Stimulated activated CD4-positive, alpha-beta T cell treated with anti-CD3 and anti-CD28 coated beads, Interleukin-4, amount 100 ng/mL, for 1 hour (primary cell): ENCODE measurements at places on chromosomes 1 and 21.

DNA sequence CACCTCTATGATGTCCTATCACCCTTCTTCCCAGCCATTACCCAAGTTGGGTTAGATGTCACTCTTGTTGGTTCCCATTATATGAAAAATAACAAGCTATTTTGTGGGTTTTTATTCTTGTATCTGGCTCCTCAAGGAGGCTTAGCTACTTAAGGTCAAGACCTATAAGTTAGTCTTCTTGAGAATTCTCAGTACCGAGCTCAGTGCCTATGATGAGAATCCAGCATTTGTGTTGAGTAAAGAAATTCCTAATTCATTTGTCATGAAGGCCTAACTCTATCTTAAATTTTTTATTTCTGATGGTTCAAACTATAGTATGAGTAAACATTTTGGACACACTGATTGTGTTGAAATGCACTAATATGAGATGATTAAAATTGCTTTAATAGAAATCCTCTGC lies 15.9 kb downstream of the NUF2 start:
- DNase-seq = no peak

DNA sequence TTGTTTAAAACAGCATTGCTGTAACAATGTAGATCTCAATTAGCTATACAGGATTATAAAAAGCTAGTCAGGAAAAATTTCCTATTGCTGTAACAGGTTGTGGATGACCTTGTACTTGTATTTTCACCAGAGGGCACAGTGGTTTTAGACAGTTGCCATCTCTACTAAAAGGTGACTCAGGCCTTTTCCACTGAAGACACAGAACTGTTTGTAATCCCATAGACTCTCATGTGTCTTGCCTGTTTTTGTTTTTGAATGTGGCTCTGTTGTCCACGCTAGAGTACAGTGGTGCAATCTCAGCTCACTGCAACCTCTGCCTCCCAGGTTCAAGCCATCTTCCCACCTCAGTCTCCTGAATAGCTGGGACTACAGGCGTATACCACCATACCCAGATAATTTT lies 5.9 kb downstream of the MTFR1L start:
- DNase-seq = no peak

GRCh38 chr1:245310571-245311531 lies 156.1 kb downstream of the KIF26B start:
- no peak for DNase-seq

DNA sequence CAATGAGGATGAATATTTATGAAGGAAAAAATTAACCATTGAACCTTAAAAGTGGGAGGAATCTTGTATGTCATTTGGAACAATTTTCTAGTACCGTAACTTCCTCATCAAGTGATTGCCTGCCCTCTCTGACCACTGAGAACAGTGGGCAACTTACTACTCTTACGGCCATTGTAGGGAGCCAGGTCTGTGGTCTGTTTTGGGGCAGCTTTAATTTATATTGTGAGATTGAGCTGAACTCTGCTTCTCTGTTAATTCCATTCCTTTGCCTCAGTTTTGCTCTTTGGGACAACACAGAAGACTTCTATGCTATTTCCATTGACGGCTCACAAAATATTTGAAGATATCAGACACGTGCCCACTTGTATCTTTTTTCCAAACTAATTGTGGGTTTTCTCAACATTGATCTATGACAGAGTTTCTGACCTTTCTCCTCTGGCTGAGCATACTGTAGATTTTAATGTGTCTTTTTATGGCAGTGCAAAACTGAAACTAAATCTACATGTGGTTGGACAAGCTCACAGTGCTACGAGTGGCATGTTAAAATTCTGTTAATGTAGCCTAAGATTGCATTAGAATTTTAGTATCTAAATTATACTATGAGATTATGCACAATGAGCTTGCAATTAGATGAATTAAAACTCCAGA lies 27.8 kb upstream of the ZNF281 start:
- DNase-seq = no peak

DNA sequence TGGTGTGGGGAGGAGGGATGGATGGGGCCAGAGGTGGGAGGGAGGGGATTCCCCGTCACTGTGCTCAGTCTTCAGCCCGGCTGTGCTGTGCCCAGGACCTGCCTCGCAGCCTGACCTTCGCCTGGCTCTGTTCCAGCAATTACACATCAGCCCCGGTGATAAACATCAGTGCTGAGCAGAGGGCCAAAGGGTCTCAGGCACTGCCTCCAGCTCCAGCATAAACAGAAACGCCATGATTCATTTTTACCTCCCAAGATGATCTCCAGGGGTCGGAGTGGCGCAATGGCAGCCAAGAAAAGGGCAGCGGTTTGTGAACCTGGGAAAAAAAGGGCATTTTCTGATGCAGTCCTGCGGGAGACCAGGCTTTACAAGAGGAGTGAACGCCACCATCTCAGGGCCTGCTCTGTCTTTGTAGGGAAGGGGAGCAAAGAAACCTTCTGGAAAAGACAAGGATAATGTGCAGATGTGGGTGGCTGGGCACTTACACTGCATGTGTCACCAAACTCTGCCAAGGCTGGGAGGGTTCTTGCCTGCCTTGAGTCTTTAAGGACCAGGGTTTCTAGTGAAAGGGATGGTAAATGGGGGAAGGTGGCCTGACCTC lies 28.1 kb downstream of the SHISA4 start:
- no peak for DNase-seq

DNA sequence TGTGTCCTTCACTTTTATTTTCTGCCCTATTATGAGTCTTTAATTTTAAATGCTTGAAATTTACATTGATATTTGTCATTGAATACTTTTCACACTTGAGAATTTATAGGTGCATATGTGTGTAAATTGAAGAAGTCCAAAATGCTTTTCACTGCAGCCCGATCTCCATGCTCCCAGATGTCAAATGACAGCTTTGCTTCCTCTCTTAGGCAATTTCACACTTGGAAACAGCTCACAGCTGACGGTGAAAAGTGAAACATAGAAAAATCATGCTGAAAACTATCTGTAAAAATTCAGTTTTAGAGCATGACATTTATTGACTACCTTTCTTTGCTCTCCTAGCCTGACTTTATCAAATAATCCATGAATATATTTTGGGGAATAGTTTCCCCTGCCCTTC lies 196.0 kb downstream of the RPS6KC1 start:
- no peak for DNase-seq

DNA sequence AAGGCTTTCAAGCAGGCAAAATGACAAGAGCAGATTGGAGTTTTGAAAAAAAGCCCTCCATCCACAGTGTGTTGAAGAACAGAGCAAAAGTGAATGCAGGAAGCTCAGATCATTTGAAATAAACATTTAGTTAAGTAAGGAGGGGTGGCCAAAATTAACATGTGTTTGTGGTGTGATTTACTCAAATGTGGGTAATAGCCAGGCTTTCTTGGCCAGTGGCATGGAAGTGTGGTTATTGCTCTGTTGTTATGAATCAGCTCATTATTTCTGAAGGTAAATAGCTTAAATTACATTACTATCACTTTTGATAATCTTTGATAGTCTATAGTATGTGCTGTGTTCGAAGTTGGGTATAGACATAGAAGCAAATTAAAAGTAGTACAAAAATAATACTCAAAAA lies 485.9 kb downstream of the LMO4 start:
- DNase-seq = no peak

GRCh38 chr1:213531369-213532310 lies 456.1 kb upstream of the PROX1 start:
- DNase-seq = no peak

GRCh38 chr1:151199873-151200581 lies 1.7 kb downstream of the PIP5K1A start:
- peak; percentile 7 for DNase-seq

- no peak for DNase-seq
Observed at GRCh38 chr1:92854101-92854785, 22.4 kb downstream of the RPL5 start.

DNA sequence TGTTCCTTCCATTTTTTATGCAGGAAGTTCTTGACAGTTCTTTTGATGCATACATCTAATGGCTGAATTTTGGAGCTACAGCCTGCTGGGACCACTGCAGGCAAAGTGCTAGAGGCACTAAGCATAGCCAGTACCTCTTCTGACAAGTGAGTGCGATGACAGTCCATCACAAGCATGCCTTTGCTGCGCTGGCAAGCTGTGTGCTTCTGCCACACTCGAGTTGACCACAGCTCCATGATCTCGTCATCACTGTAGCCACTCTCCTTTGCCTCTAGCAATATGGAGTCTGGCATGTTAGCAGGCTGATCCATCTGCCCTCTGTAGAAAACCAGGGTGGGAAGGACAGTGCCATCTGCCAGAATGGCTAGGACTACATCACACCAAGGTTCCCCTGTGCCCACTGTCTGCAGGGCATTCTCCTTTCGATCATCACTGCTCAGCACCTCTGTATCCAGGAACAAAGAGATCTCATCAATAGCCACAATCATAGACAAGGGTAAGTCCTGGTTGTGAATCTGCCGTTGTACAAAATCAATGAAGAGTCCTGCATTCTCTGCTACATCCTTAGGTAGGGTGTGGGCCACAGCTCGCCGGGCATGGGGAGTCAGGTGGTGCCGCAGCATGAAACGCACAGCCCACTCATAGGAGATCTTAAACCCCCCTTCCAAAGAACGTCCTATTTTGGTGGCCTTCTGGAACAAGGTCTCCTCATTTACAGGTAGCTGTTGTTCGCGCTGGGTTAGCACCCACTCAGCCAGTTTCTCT lies 6.0 kb downstream of the PSMB4 start:
- no peak for DNase-seq

GRCh38 chr1:151156515-151156819 lies at the start of gene TNFAIP8L2:
Gene TNFAIP8L2, plus strand, starts transcription at chr1:151156649. Its CDS starts 2,049 bp downstream, at chr1:151158698.
- DNase-seq = peak; percentile 76

- no peak for DNase-seq
Observed at GRCh38 chr1:182855911-182856310, 16.8 kb downstream of the DHX9 start.

- no peak for DNase-seq
Observed at GRCh38 chr1:12415038-12415466, 185.2 kb downstream of the VPS13D start.

DNA sequence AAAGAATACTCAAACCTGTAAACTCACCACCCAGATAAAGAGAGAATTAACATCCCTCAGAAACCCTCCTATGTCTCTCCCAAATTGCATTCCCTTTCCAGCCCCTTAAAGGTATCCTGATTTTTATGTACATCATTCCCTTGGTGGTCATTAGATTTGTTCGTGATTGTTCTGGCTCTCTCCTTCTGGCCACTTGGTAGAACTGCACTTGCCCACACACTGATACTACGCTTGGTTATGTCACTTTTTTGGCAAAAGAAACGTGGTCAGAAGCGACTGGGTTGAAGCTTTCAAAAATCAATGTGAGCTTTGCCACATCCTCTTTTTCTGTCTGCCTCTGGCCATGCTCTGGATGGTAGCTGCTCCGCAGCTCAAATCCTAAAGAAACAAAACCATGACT lies 76.3 kb downstream of the KRTAP19-8 start:
- DNase-seq = no peak

- DNase-seq = no peak
Observed at GRCh38 chr1:22246755-22247480, 104.0 kb upstream of the WNT4 start.

GRCh38 chr1:95679262-95679661 lies 445.3 kb downstream of the RWDD3 start:
- DNase-seq = no peak

- no peak for DNase-seq
Observed at GRCh38 chr1:230158415-230159291, 91.6 kb downstream of the GALNT2 start.

GRCh38 chr1:203089001-203089650 lies 3.3 kb upstream of the MYOG start:
- DNase-seq = no peak

DNA sequence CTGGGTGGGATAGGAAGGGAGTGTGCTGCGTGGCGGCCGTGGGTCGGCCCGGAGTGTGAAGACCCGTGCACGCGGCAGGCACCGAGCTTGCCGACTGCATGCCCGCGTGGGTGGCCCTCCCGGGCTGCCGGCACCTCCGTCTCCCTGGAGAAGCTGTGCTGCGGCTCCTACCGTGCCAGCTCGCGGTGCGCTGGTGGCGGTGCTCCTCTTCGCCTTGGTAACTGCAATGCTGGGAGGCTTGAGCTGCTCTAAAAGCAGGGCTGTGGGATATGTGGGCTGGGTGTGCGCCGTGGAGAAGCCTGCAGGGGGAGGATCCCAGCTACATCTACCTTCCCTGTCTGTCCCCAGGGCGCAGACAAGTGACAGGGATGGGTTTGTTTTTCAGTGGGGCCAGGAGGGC lies 2.4 kb downstream of the GABRD start:
- no peak for DNase-seq

DNA sequence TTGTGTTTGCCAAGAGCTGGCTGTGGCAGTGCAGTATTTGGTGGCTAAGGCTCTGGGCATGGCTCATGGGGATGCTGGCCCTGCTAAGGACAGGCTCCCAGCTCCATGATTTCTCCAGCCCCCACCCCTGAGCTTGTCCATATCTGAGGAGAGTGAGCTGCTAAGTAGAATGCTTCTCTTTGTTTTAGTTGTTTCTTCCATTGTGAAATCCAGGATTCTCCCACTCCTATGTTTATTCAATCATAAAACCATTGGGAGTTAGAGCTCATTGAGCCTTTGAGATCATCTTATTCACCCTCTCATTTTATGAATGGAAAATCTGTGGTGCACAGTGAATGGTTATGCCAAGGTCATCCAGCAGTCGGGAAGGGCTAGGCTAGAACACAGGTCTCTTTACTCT lies 188.8 kb downstream of the TNR start:
- DNase-seq = no peak

- no peak for DNase-seq
Observed at GRCh38 chr1:20589331-20590278, 708 bp downstream of the CDA start.

GRCh38 chr1:161088587-161089110 lies 709 bp downstream of the NECTIN4 start:
- DNase-seq = no peak

GRCh38 chr1:78044796-78045562 lies 787 bp upstream of the GIPC2 start:
- DNase-seq = no peak

GRCh38 chr1:29809446-29810120 lies 573.3 kb downstream of the PTPRU start:
- no peak for DNase-seq

DNA sequence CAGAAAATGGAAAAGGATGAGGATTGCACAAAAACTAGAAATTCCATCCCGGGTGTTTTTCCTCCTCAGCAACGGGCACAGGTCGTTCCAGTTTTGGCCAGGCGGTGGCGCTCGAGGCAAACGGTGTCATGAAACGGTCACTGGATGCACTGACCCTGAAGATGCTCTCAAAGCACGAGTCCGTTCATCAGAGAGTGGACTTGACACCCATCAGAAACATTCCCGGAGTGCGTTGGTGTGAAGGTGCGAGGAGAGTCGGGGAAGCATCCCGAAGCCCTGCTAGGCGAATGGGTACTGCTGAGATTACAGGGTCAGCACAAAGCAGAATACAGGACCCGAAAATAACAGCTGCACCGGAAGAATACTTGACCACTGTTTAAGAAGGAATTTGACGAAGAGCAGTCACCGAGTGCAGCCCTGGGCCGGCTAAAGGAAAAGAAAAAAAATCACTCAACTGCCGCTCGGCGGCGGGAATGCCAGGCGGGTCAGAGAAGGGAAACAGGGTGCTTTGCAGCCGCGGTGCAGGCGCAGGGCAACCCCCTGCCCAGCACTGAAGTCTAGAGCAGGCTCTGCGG lies 71.7 kb upstream of the ETS2 start:
- peak; percentile 78 for DNase-seq

- no peak for DNase-seq
Observed at GRCh38 chr1:239123260-239123659, 263.1 kb upstream of the CHRM3 start.

GRCh38 chr1:101587741-101588140 lies 350.9 kb downstream of the S1PR1 start:
- no peak for DNase-seq

- no peak for DNase-seq
Observed at GRCh38 chr1:54464031-54464476, 57.9 kb upstream of the SSBP3 start.
